ENCODE measurements at places on chromosomes 12 and 14.

DNA sequence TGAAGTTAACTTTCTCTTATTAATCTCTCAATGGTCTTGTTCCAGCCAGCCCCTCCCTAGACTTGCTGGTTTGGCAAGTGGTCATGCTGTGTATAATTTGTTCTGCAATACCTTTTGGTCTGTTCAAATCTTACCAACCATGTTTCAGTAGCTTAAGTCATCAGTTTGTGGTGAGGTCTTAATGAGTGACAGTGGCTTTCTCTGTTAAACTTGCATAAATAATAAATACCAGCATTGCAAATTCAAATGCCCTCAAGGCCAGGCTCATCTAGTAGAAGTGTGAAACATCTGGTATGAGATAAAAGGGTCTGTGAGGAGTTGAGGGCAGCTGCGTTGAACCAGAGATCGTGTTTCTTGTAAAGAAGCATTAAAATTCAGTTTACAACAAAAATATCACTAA, 319.5 kb downstream of the TMEM117 start:
- DNase-seq: no peak

- no peak for DNase-seq
Observed at GRCh38 chr12:54773593-54773992, 80.7 kb upstream of the MUCL1 start.

GRCh38 chr12:17197971-17198370, 592.0 kb upstream of the LMO3 start:
- DNase-seq: no peak

- no peak for DNase-seq
Observed at GRCh38 chr14:106778986-106779385, 1252.6 kb downstream of the TMEM121 start.

- no peak for DNase-seq
Observed at GRCh38 chr12:92146497-92147224, 1.0 kb upstream of the BTG1 start.

GRCh38 chr12:117522559-117522958, 161.1 kb upstream of the NOS1 start:
- DNase-seq: no peak

DNA sequence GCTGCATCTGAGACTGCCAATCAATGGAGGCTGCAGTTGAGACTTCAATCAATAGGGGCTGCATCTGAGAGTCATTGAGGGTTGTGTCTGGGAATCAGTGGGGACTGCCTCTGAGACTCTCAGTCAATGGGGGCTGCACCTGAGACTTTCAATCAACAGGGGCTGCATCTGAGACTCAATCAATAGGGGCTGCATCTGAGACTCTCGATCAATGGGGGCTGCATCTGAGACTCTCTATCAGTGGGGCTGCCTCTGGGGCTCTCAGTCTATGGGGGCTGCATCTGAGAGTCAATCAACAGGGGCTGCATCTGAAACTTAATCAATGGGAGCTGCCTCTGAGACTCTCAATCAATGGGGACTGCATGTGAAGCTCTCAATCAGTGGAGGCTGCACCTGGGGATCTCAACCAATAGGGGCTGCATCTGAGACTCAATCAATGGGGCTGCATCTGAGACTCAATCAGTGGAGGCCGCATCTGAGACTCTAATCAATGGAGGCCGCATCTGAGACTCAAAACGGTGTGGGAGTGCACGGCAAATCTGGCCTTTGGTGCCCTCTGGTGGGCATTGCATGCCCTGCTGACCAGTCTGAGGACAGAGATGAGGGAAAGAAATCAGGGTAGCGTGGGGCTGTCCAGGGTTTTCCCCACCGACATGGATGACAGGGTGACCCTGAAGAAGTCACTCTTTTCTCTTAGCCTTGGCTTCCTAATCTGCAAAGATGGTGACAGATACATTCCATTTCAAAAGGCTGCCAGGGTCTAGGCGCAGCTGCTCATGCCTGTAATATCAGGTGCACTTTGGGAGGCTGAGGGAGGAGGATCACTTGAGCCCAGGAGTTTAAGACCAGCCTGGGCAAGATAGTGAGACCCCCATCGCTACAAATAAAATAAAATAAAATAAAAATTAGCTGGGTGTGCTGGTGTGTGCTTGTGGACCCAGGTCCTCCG, 41.3 kb upstream of the EIF5 start:
- DNase-seq: peak; percentile 71

- no peak for DNase-seq
Observed at GRCh38 chr14:53683229-53683628, 273.4 kb downstream of the BMP4 start.

- DNase-seq: no peak
Observed at GRCh38 chr14:71430678-71431376, 501.4 kb upstream of the RGS6 start.

- DNase-seq: no peak
Observed at GRCh38 chr14:53128303-53129028, 24.7 kb downstream of the DDHD1 start.

DNA sequence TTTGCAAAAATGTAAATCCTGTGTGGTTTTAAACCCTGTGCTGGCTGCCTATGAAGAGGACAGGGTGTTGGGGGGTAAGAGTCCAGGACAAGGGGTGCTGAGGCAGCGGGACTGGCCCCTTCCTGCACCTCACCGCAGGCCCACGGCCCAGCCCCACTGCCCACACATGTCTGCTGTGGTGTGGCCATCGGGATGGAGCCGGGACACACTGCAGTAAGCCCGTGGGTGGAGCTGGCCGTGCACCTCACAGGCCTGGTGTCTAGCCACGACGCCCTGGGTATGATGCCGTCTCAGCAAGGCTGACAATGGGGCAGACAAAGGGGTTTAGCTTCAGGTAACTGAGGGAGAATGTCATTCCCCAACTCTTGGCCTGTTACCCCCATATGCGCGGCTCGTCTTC, 19.6 kb downstream of the AMN start:
- DNase-seq: no peak

DNA sequence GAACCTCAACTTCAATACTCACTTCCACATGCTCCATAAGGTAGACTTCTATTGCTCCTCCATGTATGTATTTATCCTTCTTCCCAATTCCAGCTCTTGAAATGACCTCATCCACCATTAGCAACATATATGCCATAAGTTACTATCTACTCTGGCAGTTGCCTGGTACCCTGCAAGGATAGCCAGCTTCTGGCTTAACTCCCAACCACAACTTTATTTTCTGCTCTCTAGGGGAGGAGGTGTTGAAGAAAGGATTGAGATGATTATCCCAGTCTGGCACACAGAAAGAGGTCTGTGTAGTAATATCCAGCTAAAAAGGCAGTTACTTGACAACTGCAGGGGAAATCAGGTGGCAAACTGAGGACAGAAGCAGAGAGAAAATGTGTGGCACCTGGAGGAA, 71.5 kb upstream of the MDM1 start:
- no peak for DNase-seq

DNA sequence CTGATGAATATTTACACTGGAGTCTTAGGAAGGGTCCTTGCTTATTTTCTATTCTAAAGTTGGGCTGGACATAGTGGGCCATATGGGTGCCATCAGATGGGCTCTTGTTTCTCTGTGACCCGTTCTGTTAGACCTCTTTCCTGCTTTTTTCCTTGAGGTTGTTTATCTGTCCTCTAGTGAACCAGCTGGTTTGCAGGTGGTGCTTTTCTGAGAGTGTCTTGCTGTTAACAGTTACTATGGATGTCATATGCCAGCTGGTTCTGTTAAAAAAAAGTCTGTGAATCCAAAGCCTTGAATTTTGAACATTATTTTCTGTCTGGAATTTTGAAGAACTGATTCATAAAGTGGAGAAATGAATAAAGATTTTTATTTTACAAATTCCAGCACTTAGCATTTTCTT, 29.2 kb downstream of the ZC3H14 start:
- no peak for DNase-seq

GRCh38 chr14:99322731-99323599, 51.0 kb upstream of the BCL11B start:
- no peak for DNase-seq

- no peak for DNase-seq
Observed at GRCh38 chr12:8606890-8607289, 5.8 kb downstream of the AICDA start.

DNA sequence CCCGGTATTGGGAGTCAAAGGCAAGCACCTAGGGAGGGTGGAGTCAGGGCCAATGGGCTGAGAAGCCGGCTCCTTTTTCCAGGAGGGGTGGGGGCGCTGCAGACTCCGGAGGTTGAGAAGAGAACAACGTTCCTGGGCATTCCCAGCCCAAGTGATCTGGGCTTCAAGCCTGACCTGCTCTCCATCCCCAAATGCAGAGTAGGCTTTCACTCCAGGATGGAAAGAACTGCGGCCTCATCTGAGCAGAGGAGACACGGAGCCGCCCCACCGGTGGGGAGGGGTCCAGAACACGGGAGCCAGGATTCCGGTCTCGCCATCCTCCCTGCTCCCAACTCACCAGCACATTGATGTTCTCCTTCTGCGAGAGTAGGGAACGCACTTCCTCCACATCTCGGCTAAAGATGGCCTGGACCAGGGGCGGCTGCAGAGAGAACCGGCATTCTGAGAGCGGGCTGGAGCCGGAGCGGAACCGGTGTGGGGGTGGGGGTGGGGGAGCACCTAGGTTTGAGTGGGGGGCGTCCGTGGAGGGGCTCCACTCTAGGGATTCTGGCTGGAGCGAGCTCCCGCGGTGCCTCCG, 605 bp downstream of the ANKRD52 start:
- no peak for DNase-seq

DNA sequence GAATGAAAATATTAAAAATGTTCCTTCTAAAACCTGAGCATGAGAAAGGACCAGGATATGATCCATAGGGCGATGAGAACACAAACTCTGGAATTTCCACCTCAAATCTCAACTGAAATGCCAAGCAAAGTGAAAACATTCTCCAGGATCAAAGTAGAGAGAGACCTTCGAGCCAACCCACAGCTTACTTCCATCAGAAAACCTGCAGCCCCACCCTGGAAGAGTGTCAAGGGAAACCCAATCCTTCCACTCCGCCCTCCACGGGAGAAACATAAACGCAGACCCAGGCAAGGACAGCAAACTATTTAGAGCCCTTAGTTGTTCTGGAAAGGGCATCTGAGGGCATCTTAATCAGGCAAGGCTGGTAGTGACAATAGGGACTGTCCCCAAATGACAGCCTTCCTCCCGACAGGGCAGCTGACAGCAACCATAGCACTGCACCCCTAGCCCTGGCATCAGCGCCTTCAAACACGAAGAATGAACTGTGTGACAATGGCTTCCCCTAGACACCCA, 21.8 kb downstream of the SLC15A4 start:
- no peak for DNase-seq

DNA sequence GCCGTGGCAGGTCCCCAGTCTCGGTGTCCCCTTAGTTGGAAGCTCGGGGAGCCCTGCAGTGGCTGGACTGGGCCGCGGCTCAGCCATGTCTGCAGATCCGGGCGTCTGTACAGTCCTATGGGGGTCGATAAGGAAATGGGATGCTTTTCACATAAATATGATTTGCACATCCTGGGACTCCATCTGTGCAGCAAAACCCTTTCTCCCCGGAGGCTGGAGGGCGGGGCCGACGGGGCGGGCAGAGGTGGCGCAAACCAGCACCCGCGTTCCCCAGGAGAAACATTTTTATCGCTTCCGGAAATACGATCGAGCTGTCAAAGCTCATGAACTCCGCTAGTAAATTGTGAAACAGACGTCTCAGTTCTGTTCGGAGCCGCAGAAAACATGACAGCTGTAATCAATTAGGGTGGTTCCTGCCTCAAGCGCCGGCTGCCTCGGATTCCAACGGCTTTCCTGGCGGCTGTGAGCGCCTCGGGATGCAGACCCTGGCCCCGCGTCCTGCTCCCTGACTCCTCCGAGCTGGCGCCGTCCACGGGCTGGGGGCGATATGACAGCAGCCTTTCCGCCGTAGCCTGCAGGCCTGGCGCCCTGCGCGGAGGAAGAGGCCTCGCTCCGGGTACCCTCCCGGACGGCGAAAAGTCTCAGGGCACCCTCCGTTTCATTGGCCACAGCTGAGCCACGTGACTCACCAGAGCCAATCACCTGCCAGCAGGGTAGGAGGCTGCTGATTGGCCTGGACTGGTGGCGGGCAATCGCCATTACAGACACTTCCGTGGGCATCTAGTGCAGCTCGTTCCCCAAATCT, 23.0 kb downstream of the DIO3 start:
- no peak for DNase-seq

DNA sequence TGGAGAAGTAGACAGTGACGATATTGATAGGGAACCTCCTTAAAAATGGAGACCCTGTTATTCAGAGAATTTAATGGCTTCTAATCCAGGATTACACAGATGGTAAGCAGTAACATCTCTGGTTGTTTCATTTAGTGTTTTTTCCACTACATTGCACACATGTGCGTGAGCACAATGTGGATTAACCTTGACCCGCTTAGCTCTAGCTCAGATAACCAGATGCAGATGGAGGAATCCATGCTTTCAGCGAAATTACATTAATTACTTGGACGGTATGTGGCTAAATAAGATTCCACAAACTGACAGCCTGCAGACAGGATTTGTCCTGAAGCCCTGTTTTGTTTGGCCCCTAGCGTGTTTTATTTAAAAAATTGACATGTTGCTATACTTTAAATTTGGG, 378.4 kb downstream of the CCDC91 start:
- no peak for DNase-seq

DNA sequence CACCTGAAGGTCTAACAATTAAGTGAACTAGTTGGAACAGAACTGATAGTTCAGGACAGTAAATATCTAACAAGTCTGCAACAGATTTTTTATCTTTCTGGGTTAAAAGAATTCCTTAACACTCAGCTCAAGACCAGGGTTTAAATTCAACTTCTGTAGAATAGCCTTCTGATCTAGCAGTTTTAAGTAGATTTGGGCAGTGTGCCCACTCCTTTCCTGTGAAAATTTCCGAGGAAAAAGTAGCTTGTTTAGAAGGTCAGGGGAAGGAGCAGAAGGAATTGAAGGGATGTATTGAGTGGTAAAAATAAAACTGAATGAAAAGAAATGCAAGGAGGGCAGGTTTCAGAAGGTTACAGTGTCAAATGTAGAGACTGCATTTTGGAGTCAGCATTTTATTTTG, 45.8 kb downstream of the ATL1 start:
- no peak for DNase-seq

DNA sequence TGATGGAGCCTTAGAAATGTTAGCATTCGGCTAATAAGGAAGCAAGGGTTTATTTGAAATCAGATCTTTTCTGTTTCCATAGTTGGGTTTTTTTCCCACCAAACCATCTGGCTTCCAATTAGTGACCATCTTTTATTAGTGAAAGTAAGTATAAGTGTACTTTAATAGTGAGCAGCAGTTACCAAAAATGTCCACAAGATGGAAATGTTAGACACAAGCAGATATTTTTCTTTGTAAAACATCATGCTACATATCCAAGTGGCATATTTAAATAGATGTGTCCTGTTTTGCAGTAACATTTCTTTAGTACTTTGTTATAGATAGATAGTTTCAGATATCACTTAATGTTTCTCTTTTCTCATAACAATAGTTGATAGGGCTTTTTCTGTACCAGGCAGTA, 28.8 kb downstream of the YEATS4 start:
- DNase-seq: no peak

GRCh38 chr12:5295151-5295550, 136.8 kb upstream of the NTF3 start:
- DNase-seq: no peak

- no peak for DNase-seq
Observed at GRCh38 chr12:54213079-54213478, 24.3 kb upstream of the SMUG1 start.
